ENCODE measurements at places on chromosomes 7 and 10.

GRCh38 chr10:77664696-77665095 is 27.1 kb upstream of the KCNMA1 start:
- no peak for DNase-seq

- DNase-seq: no peak
Measured at GRCh38 chr7:98046816-98047215, 56.8 kb upstream of the OCM2 start.

DNA sequence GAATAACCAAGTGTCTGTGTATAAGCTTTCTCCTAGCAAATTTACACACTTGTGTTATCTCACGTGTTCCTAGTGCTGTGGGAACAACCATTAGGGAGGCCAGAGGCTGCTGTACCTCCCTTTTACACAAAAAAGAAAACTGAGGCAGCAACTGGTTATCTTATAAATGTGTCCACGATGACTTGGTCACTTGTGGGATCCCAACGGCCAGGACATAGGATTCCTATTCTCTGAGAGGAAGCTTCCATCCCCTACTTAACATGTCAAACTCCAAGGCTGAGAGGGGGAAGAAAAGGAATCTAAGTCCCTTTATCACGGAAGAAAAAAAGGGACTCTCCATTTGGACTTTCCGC is 484 bp downstream of the ZNF438 start:
- DNase-seq: no peak

DNA sequence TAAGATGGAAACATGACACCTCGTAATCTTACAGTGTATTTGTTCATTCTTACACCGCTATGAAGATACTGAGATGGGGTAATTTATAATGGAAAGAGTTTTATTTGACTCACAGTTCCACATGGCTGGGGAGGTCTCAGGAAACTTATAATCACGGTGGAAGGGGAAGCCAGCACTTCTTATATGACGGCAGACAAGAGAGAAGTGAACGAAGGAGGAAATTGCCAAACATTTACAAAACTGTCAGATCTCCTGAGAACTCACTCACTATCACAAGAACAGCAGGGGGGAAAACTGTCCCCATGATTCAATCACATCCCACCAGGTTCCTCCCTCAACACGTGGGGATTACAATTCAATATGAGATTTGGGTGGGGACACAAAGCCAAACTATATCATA is 282.3 kb downstream of the HGF start:
- DNase-seq: no peak

DNA sequence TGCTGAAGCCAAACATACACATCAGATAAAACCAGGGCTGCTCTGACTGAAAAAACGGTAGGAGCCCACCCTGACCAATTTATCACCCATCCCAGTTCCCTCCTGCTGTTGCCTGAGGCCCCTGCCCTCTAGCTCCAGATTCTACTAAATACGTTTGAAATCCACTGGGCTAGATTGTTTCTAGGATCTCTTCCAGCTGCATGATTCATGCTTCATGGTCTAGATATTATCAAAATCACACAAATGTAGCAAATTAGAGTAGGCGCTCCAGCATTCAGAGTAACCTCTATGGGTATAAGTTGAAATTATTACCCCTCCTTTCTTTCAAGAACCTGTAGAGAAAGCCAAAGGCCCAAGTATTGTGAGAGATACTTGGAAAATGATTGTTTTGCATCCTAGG is 151.2 kb upstream of the FAM13C start:
- DNase-seq: no peak

DNA sequence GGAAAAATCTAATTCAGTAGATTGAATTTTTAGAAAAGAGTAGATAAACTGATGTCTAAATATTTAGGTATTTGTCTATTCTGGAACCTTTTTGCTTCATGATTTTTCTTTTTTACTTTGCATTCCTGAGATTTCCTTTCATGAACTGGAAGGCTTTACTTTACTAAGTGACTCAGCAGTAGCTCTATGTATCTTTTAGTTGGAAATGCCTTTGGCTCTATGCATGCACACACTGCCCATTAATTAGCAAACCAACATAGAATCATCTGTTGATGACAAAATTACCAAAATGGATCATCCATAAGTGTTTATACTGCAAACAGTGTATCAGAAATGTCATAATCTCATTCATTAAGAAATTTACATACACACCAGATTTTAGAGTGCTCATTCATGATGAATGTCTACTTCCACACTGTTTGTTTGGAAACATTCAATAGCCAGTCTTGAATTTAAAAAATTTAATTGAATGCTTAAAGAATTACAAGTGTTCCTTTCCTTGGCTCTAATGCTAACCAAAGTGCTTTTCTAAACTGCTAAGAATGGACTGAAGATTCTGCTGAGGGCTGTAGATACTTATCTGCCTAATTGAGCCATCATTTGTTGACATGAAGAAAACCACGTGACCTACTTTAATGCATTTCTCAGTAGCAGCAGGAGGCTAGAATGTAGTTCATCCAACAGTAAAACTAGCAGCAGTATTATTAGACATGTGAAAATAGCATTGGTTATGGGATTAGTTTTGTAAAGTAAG is 282.0 kb downstream of the ADK start:
- DNase-seq: peak; percentile 29

DNA sequence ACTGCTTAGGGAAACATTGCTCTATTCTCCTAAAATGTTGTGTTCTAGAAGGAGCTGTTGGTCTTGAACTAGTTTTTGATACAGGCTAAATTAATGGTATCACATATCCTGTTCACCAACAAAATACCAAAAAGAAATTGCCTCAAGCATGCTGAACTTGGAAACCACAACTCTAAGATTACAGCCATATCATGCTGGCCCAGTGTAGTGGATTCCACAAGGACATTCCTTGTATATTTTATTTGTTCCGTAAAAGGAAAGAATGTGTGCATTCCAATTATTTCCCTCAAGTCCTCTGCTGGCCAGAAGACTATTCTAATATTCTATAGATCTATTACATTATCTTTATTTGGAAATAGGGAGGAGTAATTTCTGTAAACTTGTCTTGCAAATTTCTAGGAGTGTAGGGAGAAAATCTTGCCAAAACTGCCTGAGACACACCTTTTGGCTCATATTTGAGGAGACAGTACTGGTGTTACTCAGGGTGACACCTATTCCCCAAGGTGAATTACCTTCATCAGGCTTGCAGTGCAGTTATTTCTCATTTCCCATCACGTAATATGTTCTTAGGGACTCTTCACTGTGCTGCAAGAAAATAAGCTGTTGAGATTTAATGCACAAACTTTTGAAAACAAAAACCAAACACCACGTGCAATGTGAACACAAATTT is 1.9 kb upstream of the NEBL start:
- DNase-seq: no peak

GRCh38 chr7:98387544-98388226 is 13.2 kb downstream of the BAIAP2L1 start:
- DNase-seq: no peak

DNA sequence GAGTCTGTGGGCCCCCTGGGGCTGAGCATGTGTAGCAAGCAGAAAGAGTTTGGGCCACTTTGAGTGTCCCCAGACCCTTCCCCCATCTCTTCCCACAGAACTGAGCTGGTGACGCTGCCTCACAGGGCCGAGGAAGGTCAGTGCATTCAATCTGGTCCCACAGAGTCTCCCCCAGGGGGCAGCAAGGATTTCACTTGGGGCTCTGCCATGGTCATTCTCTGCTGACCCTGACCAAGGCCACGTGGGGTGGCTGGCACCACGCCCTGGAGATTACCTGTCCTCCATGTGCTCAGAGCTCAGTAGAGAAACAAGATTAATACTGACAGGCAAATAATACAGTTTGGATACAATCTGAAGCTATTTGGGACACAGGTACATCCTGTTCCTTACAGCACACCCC is 30.2 kb downstream of the ADRA2A start:
- DNase-seq: no peak

DNA sequence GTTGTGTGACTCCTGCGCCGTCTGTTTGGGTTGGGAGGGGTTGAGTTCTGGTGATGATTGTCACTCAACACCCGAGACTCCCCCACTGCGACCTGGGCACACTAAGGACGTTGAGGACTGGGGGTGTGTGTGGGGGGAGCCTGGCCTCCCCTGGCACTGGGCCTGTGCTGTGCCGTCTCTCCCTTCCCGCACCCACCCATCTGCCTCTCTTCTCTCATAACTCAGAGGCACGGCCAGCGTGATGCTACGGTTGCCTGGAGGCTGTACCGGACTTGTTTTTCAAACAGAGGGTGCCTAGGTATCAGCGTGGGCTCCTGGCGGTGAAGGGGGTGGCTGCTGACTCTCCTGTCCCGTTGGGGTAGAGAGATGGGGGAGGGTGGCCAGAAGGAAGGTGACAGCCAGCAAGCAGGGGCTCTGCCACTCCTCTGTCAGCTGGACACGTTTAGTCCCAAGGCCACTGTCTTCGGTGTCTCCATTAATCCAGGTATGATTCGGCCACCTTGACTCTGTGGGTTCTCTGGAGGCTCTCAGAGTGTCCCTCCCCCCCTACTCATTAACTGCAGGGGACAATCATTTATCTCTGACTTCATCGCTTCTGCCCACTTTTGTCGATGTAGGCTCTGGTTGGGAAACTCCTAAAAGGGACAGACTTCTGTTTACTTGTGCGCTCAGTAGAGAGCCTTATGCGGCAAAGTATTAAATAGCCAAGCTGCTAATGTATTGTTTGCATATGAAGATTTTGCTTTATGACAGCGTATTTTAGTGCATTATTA is 56.5 kb upstream of the PFKFB3 start:
- no peak for DNase-seq

DNA sequence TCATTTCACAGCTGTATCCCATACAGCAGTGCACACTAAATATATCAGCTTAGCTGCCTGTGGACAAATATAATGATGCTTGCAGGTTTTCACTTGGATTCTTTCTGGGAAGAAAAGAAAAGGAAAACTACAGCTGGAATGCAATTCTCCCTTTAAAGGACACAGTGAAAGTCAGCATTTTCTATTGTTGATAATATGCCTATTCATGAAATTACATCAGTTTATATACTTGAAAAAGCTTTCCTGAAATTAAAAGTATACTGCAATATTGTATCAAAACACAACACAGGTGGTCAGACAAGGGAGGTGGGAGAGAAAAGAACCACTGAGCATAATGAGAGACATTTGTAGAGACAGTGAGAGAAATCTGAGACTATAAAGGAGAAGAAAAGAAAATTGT is 20.3 kb downstream of the THSD7A start:
- no peak for DNase-seq

- no peak for DNase-seq
Measured at GRCh38 chr10:4399556-4399955, 426.5 kb upstream of the AKR1E2 start.

DNA sequence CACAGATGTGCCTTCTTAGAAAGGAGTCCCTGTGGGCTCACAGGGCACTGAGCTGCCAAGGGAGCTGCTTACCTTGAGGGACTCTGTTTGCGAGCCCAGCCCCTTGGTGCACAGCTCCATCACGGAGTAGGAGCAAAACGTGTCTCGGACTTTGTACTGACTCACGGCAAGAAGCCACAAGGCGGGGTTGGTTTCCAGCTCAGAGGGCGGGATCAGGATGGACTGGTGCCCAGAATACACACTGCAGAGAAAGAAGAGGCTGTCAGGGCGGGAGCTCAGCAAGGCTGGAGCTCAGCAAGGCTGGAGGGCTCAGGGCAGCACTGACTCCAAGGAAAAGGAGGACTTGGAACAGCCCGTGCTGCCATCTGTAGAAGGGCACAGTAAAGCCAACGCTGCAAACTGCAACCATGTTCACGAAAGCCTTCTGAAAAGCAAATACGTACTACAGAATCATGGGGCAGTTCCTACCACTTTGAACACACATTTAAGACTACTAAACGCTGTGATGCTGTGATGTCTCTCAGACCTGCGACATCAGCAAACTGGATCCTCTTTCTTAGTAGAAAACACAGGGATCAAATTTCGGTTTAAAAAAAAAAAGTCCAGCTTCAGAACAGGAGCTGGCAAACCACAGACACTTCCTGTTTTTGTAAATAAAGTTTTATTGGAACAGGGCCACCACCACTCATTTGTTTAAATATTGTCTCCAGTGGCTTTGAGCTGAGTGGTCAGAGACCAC is 194.3 kb downstream of the ZMYND11 start:
- DNase-seq: peak; percentile 88

DNA sequence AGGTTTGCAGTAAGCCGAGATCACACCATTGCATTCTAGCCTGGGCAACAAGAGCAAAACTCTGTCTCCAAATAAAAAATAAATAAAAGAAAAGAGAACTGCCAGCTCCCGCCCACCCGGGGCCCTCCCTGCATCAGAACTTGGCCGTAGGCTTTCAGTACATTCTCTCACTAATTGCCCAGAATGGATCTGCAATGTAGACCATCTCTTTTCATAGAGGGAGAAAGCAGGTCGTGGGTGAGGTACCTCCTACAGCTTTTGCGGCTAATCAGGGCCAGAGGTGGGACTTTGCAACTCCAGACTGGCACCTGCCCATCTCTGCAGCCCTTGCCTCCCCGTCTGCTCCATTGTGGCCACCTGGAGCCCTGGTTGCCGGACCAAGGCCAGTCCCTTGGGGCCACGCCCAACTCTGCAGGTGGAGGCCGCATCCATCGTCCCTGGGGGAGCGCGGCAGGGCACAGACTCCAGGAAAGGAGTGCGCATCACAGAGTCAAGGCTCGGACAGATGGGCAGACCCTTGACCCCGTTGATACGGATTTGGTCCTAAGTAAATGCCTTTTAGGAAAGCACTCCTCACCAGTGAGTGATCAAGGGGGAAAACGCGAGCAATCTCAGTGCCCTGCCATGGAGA is 179.1 kb upstream of the SH2B2 start:
- DNase-seq: no peak

DNA sequence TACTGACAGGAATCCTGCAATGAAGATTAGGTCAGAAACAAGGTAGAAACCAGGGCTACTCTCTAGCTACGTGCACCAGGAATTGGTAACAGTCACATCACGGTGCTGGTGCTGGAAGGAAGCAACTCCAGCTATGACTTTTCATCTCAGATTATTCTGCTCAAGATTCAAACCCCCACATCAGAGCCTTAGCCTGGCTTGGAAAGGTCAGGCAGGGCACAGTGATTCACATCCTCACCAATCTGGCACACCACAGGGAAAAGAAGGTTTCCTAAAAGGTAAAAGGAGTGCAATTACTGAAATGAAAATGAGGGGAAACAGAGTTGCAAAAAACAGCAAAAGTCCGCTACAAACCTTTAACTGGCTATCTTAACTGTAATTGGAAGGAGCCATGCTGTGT is 240.2 kb upstream of the NPSR1 start:
- DNase-seq: no peak

DNA sequence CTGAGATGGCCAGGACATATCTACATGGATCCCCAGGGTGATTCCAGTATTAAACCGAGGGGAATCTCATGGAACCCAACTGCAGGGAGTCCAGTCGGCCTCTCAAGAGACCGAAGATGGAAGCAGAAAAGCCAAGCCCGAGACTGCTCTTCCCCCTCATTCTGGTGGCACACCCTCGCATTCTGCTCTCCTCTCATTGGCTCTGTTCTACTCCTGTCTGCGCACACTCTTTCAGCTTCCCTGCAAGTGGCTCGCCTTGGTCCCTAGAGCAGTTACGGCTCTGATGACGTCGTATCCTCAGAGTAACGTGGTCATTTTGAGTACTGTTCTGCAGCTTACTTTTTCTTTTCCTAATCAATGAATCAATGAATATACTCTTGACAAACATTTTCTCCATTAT is 72.6 kb upstream of the RHEB start:
- no peak for DNase-seq
